ENCODE measurements at places on chromosomes 6 and 20.

DNA sequence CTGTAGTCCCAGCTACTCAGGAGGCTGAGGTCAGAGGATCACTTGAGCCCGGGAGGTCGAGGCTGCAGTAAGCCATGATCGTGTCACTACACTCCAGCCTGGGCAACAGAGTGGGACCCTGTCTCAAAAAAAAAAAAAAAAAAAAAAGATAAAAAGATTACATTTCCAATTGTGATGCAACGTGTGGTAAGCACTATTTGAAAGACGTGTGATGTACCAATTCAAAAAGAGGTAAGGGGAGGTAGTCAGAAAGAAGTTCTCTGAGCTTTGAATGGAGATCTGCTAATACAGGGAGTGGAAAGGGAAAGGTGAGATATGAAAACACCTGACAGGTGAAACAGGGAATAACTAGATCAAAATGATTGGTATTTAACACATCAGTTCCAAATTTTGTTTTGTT is 11.9 kb downstream of the GOPC start:
- no peak for DNase-seq

DNA sequence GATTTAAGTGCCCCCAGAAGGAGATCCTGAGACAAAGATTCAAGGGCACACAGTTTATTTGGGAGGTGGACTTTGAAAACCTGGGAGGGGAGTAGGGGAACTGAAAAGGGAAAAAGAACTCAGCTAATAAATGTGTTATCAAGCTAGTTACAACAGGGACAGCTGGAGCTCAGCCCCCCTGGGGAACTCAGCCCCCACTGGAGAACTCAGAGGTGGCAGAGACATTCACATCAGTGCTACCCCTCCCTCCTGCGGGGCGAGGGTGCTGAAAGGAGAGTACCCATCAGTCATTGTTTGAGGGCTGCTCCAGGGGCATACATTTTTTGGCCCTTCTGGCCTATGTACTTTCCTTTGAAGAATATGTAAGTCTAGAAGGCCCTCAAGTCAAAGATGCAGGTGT is 101.4 kb downstream of the LRFN2 start:
- no peak for DNase-seq

GRCh38 chr6:158663625-158664165 is 13.8 kb downstream of the SYTL3 start:
- no peak for DNase-seq

DNA sequence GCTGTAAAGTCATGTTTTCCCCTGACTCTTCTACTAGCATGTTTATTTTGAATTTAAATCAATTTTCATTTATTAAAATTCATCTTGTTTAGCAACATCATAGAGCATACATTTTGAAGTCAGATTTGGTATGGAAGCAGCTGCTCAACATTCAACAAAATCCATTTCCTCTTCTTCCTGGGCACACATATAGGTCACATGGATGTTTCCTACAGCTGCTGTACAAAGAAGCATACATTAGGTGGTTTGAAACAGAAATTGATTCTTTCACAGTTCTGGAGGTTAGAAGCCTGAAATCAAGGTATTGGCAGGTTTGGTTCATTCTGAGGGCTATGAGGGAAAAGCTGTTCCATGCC is 495.2 kb downstream of the RFPL4B start:
- no peak for DNase-seq

DNA sequence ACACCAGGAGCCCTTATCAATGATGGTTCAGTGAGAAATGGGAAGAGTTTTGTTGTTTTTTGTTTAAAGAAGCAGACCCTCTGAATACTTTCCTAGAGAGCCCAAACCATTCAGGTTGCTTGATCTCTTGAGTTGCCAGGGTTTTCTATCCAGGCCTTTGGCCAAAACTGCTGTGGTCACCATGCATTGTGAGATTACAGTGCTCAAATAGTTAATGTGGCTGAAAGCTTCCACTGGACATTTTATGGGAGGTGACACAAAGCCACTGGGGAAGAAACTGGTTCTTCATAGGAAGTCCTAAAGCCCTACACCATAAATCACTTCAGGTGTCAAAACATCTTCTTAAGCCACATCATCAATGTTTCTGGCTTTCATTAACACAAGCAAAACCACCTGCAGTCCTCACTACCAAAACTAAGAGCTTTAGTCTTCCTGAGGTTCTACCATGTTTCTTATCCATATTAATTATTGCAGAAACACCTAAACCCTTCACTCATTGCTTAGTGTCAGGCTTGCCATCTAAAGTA is 101.6 kb downstream of the IBTK start:
- DNase-seq: no peak

DNA sequence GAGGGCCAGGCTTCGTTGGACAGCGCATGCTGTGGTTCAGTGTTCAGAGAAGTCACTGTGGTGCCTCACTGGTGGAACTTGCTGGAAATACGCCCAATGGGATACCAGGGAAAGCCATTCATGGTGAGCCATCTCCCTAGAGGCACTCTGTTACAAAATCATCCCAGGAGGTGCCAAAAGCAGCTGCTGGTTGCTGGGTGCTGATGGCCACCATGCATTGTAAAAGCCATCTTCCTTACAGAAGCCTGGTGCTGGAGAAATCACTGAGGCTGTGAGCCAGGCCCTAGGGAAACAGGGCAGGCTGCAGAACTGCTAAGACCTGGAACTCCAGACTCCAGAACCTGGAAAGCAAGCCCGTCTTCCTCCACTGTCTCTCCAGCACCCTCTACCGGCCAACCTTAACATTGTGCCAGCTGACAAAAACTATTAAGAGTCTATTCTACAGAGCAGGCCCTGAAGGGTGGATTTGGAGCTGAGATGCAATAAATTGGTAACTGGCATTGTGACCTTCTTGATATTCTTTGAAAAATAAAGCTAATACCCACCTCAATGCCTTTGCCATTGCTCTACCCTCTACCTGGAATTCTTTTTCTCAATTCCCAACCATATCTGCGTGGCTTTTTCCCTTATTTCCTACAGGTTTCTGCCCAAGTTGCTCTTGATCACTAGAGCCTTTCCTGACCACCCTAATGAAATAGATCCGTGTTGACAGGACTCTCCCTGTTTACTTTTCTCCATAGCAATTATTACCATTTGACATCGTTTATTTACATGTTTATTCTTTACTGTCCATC is 18.5 kb downstream of the SNRPB start:
- no peak for DNase-seq

GRCh38 chr6:109236115-109237076 is 141.1 kb downstream of the CEP57L1 start:
- DNase-seq: no peak

GRCh38 chr20:24761220-24762065 is 187.6 kb upstream of the CST7 start:
- DNase-seq: peak; percentile 31

GRCh38 chr6:144012534-144012933 is 4.5 kb upstream of the PLAGL1 start:
- DNase-seq: no peak

- DNase-seq: no peak
Measured at GRCh38 chr6:106090001-106090400, 3.9 kb downstream of the PRDM1 start.

DNA sequence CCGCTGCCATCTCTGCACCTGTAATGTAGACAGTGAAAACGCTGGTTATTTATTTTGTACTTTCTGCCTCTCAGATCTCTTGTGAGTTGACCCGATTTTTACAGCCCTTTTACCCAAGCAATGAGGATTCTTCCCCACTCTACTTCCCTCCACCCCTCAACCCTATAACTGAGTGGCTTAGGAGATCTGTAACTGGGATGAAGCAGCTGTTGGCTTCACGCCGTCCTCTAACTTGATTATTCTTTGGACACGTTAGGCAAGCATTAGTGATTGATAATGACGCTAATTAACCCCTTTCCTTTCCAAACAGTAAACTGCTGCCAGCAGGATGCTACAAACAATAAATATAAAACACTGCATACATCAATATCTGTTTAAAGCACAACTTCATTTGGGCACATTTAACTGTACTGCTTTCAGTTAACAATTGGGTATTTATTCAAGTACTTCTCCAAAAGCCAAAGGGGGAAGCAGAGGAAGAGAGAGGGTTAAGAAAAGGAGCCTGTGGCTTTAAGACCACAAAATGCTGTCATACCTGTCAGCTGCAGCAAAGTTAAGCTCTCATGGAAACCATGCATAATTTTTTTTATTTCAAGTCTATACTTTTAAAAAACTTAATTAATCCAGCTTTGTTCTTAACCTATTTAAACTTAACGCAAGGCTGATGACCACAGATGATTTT is 21.2 kb downstream of the TFAP2A start:
- DNase-seq: no peak

- no peak for DNase-seq
Measured at GRCh38 chr6:44804546-44805159, 417.1 kb downstream of the CDC5L start.

GRCh38 chr6:120214088-120214499 is 864.5 kb upstream of the MAN1A1 start:
- no peak for DNase-seq

DNA sequence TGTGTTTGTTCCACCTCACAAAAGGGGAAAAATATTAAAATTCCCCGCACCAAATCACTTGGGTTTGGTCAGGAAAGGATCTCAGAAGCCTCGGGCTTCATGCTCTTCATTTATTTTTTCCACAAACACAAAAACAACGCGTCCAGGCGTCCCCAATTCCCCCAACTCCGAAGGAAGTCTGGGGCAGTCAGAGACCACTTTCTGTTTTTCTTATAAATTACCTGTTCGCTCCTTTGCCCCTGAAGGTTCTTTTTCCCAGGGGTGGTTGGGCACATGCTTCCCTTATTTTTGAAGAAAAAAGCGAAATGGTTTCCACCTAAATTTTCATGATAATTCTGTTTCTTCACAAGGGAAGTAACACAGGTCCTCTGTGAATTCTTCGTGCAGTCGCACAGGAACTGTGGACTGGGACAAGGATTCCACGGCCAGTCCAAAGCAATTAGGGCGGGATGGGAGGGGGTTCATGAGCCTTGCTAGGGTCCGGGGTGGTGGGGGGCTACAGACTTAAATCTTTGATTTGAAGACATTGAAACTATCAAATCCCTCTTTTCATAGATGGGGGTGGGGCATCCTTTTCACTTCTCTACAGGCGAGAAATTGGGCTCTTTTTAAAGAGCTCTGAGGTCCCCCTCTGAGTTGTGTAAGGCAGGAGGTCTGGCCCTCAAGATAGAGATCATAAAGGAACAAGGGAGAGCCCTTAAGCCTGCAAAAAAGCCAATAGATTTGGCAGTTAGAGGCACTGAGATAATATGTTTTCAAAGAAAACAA is 30.5 kb upstream of the HFE start:
- peak; percentile 78 for DNase-seq

GRCh38 chr20:35252037-35252461 is 25.6 kb downstream of the MMP24 start:
- no peak for DNase-seq

GRCh38 chr6:47042275-47042791 is at the start of gene ADGRF1:
Gene ADGRF1 (minus strand): TSS chr6:47042332. CDS start chr6:47029061, 13,271 bp downstream.
- DNase-seq: no peak

DNA sequence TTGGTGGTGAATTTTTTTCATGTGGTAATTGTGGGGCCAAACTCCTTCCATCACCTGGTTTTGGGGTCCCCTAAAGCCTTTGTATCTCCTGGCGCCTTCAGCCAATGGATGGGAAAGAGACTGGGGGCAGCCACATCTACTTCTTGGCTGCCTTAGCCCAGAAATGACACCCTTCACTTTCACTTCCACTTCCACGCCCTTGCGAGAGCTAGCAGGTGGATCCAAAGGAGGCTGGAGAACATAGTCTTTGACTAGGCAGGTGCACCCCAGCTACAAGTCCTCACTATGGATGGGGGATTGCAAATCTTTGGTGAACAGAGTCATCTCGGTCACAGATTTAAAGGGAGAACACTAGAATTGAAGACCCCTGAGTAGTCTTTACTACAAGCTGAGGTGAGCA is 70.8 kb downstream of the NDUFAF5 start:
- DNase-seq: no peak

GRCh38 chr6:34597605-34598353 is 41.6 kb upstream of the SPDEF start:
- no peak for DNase-seq

DNA sequence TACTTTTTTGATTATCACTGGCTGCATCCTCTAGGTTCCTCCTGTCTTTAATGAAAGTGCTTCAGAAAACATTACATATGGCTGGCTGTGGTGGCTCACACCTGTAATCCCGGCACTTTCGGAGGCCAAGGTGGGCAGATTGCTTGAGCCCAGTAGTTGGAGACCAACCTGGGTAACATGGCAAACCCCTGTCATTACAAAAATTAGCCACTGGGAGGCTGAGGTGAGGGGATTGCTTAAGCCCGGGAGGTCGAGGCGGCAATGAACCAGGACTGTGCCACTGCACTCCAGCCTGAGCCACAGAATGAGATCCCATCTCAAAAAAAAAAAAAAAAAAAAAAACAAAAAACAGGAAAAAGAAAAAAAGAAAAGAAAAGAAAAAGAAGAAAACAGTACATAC is 35.3 kb downstream of the BEND3 start:
- DNase-seq: no peak

DNA sequence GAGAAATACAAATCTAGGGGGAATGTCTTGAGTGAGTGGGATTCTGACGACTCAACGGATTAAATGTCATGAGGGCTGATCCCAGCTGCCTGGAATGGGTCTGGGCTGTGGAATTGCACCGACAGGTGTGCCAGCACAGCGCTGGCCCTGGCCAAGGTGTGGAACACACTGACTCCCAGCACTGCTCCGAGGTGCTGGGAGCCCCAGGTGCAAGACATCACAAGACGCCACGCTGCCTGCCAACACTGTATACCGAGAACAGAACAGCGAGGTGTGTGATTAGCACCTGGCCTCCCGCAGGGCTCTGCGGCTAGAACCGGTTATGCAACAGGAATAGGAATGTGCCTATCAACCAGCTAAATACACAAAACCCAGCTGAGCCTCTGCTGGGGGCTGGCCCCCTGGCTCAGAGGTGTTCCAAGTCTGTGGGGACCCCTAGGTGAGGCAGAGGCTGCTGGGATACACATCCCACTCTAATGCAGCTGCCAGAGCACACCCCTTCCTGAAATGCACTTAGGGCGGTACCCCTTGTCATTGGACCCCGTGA is 24.8 kb upstream of the APMAP start:
- DNase-seq: no peak

DNA sequence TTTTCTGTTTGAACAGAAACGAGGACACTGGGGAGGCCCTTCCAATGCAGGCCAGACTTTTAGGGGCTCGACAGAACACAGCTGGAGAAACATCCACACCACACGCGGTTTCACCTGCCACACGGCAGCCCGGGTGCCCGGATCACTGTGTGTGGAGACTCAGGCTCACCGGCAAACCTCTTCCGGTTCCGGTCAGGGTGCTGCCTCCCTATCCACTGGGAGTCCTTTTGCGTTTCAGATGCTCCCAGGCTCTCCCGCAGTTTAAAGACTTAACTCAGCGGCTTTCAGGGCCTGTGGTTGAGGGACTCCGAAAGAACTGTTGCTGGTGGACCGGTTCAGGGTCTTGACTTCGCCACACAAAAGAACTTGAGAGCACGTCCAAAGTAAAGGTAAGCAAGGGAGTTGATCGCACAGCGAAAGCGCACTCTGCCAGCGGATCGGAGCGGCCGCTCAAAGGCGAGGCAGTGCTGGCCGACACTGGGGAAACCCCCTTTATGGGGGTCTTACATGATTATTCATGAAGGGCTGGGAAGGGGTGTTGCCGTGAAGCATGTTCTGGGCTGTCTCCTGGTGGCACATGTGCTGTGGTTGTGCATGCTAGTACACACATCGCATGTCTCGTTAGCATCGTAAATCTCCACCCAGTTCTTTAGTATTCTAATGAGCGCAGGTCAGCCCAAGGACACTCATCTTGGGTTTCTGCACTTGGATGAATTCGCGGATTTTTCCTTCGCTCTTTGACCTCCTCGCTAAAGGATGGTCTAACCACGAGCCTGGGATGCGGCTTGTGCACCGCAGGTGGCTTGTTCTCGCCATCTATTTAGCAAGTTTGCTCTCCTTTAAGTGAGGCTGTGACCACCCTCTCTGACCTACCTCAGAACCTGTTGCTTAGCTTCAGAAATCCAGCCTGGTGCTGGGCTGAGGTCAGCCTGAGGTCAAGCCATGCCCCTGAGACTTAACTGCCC is 180.3 kb downstream of the CDH26 start:
- no peak for DNase-seq

Measured in left forelimb (tissue), 1 donor.